ENCODE measurements at places on chromosomes 12 and 14.

DNA sequence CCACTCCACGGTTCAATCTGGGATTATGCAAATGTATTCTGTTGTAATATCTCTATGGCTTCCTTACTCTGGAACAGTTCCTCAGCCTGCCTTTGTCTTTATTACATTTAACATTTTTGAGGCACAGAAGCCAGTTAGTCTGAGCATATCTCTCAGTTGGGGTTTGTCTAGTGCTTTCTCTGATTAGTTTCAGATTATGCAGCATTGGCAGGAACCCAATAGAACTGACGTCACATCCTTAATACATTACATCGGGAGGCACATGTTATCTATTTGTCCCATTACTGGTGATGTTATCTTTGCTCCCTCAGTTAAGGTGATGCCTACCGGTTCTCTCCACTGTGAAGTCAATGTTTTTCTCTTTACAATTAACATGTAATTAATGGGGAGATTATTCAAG, 62.4 kb downstream of the PPM1A start:
- no peak for DNase-seq

DNA sequence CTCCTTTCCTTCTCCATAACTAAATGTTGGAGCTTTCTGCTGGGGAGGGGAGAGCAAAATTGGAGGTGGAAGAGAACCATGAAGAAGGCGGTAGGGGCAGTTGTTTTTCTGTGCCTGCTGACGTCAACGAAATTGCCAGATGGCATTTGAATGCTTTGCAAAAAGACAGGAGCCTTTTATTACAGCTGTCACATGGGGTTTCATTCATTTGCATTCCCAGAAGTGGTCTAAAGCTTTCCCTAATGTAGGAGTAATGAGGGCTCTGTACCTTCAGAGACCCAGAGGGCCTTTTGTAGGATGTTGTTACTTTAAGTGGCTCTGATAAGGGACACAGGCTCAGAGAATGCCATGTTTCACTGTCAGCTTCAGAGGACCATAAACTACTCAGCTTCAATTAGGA, 107.1 kb upstream of the SLCO1C1 start:
- DNase-seq, result no peak

DNA sequence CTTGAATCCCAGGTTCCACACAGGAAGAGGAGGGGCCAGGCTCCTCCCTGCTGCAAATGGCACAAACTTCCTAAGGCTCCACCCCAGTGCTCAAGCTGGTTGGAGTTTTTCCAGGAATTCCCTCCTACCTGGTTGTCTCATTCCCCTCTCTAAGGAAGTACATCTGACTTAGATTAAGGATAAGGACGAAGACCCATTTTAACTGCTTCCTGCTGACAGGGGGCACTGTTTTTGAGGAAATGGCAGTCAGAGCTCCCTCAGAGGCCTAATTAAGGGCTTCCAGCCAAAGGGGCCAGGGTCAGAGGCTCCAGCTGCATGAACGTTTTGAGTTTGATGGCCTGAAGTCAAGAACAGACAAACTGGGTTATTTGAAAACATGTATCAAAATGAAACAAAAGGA, 1084.7 kb downstream of the SLC6A15 start:
- no peak for DNase-seq

DNA sequence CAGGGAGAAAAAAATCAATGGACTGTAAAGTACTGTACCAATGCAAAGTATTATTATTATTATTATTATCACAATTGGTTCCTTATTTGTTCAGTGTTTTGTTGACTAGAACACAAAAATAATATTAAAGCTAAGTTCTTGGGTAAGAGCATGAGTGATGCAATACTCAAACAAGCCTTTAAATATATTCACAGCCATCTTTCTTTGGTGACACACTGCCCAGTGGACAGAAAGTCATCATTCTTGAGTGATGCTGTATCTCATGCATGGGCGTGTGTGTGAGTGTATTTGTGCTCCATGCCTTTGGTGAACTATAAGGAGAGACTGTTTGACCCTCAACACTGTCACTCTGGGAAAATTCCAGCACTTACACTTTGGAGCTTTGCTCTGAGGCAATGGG, 93.6 kb downstream of the KCNK10 start:
- no peak for DNase-seq

GRCh38 chr12:46504494-46504893, 131.9 kb upstream of the SLC38A2 start:
- no peak for DNase-seq

- DNase-seq, result no peak
Measured at GRCh38 chr12:16482726-16483125, 123.2 kb downstream of the LMO3 start.

- no peak for DNase-seq
Measured at GRCh38 chr12:22321638-22322037, 12.9 kb downstream of the ST8SIA1 start.

DNA sequence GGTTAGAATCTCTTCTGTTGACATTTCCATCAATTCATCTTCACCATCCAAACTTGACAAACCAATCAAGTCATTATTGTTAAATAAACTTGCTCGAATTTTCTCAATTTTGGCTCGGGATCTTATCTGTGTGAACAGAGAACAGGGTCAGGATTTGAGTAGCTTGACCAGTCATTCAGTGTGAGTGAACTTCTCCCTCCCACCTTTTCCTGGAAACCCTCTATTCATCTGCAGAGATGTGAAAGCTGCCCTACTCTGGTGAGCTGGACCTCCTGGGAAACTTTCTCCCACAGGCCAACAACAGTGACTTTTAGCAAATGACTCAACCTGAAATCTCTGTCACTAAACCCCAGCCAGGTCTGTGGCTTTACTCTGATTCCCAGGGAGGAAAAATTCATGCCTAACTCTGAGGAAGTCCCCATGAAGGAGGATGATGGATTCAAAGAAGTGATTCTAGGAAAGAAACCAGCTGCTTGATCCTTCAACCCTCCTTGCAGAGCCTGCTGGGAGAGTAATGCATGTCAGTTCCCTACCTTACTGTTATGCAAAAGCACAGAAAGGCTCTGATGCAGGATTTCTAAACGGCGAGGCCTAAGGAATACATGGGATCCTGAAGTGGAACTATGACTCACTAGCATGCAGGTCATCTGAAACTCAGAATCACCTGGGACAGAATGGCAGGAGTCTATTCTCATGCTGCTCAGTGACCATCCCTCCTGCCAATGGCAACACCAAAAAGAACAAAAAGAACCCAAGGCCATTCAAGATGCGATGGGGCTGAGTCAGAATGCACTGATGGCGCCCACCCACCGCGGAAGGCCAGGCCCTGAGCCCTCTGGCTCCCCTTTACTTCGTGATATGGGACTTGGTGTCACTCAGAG, 58.0 kb downstream of the TRAFD1 start:
- DNase-seq, result no peak

DNA sequence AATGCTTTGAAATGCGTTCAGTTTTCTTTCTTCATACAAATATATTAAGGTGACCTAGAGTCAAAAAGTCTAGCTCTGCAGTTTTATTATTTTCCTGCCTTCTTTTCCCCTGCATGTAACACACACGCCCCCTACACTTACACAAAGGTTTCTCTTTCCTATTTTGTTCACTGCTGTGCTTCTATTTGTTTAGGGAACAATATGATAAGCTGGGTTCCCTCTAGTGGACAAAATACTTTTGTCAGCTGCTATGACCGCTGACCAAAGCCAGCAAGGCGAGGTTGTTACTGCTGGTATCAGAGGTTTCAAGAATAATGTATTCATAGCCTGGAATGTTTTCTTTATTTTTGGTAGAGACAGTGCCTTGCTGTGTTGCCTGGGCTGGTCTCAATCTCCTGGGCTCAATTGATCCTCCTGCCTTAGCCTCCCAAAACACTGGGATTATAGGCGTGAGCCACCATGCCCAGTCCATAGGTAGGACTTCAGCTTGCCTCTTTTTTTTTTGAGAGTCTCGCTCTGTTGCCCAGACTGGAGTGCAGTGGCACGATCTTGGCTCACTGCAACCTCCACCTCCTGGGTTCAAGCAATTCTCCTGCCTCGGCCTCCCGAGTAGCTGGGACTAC, 33.4 kb downstream of the FNTB start:
- no peak for DNase-seq

Measured in stimulated activated CD8-positive, alpha-beta memory T cell treated with anti-CD3 and anti-CD28 coated beads, Interleukin-15, amount 100 ng/mL, for 4 hours (primary cell).